ENCODE measurements at places on chromosomes 2 and 18. TPM values are rescaled to one million over a fixed set of nuclear protein-coding genes. Genes with fewer than 3 reads are reported as not detected.

The DSEL gene
- total RNA-seq = 0.13 TPM

The CLIP4 gene
- 28.3 TPM for total RNA-seq

DNA sequence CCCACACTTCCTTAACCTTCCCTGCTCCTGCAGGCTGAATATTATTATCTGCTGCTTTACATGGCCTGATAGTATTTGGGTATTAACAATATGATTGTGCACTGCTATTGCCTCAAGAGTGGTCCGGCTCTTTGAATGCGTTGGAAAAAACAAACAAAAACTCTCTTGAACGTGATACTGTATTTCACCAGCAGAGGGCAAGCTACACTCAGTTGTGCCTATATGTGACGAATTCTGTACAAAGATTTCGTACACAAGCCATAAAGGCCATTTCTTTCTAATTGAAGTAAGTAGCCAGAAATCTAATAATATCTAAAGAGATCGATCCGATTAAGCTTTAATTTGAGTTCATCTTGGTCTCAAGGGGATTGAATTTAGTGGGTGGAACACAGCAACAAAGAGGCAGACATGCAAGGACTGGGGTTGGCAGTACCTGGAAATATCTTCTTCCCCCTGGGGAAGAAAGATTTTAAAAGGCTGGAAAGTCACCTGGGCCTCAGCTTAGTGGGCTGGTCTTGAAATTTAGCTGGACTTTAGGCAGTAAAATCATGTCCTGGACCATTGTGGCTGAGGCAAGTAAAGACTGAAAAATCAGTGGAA is 49.3 kb upstream of the RAB6D start:
- peak; percentile 35 for DNase-seq

DNA sequence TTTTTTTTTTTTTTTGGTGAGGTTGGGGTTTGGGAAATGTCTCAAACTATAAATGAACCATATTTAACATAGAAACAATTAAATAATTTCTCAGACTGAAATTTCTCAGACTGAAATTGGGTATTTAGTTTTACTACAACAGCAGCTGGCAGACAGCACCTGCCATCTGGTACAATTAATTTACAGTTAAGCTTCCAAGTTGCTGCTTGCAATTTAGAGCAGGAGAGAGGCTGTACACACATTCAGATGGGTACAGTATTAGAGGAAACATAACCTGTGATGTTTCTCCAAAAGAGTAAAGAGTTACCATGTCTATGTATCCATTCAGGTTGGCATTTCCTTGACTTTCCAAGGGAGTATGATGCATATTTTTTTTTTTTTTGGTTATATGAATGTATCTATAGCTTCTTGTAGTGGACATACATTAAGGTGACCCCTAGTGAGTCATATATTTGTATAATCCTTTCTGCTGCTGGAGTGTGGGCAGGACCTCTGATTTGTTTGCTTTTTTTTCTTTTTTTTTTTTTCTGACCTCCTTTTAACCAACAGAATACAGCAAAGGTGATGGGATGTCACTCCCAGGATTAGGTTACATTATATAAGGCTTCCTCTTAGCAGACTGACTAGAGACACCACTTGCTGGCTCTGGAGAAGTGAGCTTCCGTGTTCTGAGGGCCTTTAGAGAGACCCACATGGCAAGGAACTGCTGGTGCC is 201.7 kb downstream of the PTH2R start:
- DNase-seq = no peak

- no peak for DNase-seq
Observed at GRCh38 chr2:185188656-185189055, 549.9 kb upstream of the FSIP2 start.

- no peak for DNase-seq
Observed at GRCh38 chr2:81213598-81213997, 909.0 kb upstream of the LRRTM1 start.

- DNase-seq = no peak
Observed at GRCh38 chr2:62466503-62466854, 39.5 kb downstream of the TMEM17 start.

Data from activated CD8-positive, alpha-beta T cell treated with anti-CD3 and anti-CD28 coated beads for 36 hours (primary cell).